ENCODE measurements at places on chromosomes 12 and 14.

DNA sequence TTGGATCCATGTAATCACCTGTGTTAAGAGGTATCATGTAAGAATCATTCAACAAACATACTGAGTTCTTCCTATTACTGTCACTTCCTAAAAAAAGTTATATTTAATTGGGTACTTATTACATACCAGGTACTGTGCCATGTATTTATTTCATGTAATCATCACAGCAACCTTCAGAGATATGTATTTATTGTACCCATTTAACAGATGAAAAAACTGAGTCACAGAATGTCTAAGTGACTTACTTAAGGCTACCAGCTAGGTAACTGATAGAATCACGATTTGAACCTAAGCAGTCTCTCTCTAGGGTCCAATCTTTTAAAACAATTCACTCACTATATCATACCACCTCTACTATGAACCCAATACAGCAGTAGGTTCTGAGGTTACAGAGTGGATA, 2.0 kb downstream of the PSME2 start:
- no peak for DNase-seq

DNA sequence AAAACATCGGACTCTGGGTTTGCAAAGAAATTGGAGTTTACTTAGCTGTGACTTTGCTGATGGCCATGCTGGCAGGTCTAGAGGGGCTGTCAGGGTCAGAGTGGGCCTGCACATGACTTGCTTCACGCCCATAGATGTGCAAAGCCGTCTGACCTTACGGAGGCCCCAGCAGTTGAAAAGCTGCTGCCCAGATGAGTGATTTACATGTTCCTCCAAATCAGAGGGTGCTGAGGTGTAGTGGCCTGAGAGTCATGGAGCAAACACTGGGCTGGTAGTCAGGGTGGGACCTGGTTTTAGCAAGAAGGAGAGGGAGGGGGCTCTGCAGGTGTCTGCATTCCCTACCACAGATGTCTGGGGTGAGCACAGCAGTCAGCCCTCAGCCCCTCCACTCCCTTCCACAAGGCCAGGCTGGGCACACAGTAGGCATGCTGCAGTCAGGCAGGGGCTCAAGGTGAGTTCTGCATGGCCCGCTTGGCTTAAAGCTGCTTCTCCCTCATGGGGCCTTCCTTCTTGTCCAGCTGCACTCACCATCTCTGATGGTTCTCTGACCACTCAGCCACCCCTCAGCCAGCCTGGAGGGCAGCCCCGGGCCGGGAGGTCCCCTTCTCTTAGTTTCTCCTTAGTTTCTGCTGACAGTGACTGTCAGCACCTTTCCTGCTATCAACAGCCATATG, 34.2 kb upstream of the EML1 start:
- DNase-seq, result peak; percentile 79

DNA sequence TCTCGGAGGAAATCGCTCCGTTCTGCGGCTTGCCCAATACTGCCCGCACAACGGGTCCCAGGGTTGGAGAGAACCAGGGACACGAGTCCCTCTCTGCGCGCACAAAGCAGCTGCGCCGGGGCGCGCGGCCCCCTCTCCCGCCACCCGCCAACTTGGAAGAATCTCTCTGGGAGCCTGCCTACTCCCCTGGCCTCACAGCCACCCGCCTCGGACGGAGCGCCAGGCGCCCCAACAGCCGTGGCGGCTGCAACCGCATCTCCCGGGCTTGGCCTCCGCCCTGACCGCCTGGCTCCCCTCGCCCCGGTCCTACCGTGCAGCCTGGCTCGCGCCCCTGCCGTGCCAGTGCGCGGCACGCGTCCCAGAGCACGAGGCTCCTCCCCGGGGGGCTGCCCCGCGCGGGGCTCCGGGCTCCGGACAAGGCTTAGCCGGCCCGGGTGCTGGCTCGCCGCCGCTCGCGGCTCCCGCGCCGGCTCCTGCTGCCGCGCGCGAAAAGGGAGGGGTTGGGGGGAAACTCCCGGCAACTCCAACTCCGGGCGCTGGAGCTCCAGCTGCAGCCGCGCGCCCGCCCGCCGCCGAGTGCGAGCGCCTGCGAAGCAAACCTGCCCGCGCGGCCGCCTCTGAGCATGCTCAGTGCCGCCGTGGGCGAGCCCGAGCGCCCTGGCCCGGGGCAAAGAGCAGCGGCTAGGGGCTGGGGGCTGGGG, at the start of gene STXBP6:
STXBP6 (minus strand) TSS at position 580 of the 701 bp plus-strand sequence. CDS start 75,329 bp downstream, outside the sequence.
- peak; percentile 85 for DNase-seq

- no peak for DNase-seq
These were observed 25.7 kb downstream of the JAG2 start for GRCh38 chr14:105142651-105143450.

DNA sequence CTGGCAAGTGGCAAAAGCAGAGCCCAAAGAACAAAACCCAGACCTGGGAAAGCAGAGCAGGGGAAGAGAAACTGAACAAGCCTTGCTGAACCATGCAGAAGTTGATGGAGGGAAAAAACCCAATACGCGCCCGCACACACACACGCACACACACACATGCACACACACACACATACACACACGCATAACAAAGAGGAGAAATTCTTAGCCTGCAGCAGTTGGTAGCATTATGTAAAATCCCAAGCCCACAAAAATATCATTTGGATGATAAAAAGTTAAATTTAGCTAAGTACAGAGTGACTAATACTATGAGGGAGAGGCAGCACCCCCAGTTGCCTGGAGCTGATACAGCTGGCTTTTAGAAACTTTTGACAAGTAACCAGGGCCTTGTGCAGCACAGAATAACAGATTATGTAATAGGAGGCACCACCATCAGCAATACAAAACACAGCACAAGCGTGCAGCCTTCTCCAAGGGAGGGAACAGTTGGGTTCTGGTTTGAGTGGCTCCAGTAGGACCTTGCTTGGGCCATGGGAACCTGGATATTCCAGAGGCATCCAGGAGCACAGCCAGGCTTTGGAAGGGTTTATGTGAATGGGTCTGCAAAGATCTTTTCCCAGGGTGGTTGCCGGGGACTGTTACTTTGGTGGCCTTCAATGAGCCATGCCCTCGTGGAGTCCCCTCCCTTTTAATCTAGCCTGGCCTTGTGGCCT, 35.3 kb downstream of the PITPNM2 start:
- peak; percentile 97 for DNase-seq
